Mucosa of descending colon (tissue), 3 donors: ENCODE measurements at places on chromosomes 12 and 14.

DNA sequence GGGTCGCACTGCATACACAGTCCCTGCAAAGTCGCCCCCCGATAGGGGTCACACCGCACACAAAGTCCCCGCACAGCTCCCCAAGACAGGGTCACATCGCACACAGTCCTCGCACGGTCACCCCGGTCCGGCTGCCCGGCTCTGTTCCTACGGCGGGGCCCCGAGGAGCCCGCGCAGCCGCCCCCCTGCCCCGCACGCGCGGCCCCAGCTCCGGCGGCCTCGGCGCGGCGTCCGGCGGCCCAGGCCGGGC lies 300 bp downstream of the SSH1 start:
- no peak for DNase-seq

DNA sequence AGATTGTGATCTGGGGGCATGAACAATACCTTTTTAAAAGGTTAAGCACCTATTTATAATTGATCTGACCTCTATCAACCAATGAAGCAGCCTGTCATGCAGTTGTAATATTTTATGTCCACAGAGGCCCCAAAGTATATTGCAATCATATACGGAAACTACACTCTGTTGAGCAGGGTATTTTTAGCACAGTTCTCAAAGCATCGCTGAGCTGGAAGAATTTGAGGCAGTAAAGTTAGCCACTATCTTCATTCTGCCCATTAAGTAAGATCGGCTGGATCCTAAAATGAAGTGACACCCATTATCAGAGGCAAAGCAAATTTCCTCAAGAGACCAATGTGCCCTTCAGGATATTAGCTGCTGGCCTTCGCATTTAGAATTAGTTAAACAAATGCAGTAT lies 47.7 kb upstream of the GRIP1 start:
- DNase-seq, result no peak

DNA sequence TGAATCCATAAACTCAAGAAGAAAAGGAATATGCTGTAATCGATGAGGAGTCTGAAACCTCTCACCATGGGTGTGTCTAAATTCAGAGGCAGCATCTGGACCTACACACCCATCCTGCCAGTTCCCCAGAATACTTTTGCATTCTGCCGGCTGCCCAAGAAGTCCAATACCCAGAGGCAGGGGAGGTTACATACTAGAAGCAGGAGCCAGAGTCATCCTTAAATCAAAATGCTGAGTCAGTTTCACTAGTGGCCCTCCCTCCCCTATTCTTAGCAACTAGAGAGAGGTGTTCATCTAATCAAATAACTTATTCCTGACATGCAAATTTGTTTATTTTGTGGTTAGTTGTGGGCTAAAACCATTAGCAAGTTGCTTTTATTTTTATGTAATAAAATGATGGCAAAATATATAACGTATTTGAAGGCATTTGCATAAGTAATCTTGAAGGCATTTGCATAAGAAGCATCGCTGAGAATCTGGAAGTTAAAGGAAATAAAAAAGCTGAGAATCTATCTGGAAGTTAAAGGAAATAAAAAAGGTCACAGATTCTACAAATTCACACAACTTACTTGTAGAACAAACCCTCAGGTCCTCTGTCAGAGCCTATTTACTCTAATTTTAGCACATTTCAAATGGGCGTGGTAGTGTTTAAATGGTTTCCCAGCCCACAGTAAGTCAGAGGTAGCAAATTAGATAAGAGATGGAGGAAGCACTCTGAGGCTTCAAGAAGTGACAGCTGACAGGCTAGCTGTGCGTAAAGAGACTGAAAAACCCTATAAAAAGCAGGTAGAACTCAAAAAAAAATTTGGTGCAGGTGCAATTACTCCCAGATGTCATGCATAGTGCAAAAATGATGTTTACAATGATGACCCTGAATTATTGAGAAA lies 7.8 kb downstream of the BHLHE41 start:
- DNase-seq, result no peak

DNA sequence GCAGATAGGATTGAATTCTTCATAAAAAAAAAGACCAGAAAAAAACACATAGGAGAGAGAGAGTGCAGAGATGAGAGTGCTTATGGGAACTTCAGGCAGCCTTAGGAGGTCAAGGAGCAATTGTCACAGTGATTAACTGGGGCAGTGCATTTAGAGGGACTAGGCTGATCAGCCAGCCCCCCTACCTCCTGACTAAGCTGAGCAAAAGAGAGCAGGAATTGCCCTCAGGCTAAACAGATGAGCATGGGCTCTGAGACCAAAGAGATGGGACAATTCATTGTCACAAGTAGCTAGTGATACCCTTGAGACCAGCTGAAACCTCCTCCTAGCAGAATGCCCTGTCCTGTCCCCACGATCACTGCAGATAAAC lies 124.0 kb downstream of the BTG1 start:
- DNase-seq, result no peak
